Myocyte (in vitro differentiated cells): ENCODE measurements at places on chromosomes 7 and 10. TPM values are rescaled to one million over a fixed set of nuclear protein-coding genes. Genes with fewer than 3 reads are reported as not detected.

DNA sequence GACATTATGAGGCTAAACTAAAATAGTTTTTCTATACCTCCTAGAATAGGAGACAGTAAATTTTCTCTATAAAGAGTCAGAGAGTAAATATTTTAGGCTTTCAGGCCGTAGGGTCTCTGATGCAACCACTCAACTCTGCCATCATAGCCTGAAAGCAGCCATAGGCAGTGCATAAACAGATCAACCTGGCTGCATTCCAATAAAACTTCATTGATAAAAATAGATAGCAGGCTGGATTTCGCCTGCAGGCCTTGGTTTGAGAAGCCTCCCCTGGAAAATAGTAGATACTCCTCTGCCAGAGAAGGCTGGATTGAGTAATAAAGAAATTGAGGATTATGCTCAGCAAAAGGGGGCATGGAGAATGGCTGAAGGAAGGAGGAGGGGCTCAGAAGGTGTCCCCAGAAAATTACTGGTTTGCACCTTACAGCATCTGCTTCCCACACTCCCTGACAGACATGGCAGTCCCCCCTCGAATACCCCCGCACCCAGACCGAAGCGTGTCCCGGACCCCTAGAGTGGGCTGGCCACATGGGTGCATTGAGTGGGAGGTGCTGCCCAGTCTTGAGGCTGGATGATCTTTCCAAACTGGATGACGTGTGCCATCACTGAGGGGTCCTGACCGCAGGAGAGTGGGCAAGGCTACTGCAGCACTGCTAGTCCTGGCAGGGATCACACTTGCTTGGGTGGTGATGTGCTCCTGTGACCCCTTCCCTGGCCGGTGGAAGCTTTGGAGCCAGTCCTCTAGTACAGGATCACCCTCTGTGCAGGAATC is 126.6 kb downstream of the PTPN20 start:
- no peak for DNase-seq

DNA sequence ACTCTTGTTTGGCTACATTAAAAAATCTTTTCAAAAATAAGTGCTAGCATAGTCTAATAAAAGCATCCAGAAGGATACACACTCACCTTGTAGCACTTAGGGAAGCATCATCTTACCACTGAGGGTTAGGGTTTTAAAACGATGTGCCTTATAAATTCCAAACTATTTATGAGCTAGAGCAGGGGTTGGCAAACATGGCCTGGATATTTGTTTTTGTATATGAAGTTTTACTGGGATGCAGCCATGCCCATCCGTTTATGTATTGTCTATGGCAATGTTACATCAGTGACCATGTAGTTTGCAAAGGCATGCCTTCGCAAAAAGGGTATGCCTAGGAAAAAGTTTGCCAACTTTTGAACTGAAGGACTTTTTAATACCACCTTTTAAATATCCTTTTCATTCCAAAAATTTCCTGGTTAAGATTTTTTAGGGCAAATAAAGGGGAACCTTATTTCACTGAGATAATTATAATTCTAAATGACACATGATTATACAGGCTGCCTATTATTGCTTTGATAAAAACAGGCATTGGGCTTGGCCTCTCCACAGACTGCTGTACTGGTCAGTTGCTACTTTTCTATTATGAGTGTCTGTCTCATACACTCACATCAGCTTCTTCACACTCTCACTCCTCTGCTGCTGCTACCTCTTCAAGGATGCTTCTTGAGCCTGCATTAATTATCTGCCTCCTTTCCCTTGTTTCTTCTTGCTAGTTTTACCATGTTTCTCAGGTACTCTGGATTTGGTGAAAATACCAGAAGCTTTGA is 30.7 kb downstream of the MTPN start:
- peak; percentile 32 for DNase-seq

DNA sequence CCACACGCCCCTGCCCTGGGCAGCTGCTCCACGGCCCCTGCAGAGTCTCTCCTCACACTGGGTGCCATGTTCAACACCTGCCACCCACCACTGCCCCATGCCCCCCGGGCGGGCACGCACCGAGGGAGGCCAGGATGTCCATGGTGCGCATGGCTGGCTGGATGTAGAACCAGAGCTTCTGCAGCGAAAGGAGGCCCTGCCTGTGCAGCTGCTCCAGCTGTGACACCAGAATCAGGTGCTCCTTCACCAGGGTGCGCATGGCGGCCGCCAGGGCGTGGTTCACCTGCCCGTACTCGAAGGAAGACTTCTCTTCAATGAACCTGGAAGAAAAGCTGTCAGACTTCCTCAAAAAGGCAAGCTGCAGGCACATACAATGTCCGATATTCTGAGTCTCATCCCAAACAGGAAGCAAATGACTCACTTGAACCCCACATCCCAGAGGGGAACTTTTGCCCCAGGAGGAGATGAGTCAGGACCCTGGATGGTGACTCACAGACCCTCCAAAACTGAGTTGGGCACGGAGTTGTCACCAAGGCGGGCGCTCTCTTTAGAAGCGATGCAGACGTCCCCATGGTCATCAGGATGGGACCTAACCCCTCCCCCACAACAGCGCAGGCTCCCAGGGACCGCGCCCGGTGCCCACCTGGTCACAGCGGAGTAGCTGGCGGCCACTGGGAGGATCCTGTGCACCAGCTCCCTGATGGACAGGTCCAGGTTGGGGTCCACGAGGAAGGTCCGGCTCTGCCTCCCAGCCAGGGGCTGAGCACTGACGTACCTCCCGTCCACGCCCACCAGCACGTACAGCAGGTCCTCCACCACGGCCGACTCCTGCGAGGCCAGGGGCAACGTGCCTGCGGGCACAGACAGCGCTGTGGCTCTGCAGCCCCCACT is 15.5 kb downstream of the TUBGCP2 start:
- DNase-seq = peak; percentile 9

GRCh38 chr10:73597346-73597745 is 6.2 kb upstream of the USP54 start:
- DNase-seq = no peak

DNA sequence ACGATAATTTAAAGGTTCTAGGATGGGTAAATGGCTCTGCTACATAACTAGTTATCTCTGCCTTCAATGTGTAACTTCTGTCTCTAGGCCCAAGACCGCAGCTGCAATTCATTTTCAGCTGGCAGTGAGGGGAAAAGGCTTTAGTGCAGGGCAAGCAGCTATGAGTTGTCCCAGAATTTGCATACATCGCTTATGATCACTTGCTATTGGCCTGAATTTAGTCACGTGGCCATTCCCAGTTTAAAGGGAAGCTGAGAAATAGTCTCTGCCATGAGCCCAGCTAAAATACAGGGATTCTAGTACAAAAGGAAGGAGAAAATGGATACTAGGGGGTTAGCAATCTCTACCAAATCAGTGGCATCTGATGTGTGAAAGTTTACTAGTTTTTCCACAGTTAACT is 145.8 kb upstream of the IMMP2L start:
- DNase-seq = peak; percentile 10

Gene HSPA14
- total RNA-seq = 20.8 and 23.7 TPM in 2 replicates
